ENCODE measurements at places on chromosomes 3 and 15. TPM values are rescaled to one million over a fixed set of nuclear protein-coding genes. Genes with fewer than 3 reads are reported as not detected.

- DNase-seq = no peak
Measured at GRCh38 chr3:132953683-132954082, 84.5 kb upstream of the TMEM108 start.

- DNase-seq = no peak
Measured at GRCh38 chr3:149151843-149152242, 22.4 kb downstream of the HPS3 start.

DNA sequence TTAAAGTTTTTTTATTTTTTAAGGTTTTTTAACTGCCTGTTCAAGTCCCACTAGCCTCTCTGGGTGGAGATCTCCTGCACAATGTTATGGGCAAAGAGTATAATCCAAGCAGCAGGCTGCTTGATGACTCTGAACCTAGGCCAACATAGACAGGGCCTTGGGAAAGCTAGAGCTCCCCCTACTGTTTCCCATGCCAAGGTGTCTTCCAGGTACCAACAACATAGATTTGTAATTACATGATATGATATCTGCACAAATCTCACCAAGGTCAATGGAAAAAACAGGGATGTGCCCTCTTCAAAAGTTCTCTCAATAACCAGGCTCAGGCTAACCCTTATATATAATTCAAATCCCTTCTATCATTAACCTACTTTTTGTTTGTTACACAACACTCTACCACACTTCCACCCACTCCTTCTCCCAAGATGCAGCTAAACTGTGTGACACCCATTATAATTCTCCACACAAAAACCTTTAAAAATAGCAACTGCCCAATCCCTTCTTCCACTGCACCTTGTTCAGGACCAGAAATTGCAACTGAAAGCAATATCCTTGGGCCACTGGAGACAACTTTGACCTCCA, 43.8 kb downstream of the RBM15B start:
- no peak for DNase-seq

GRCh38 chr3:192563417-192563816, 163.9 kb downstream of the FGF12 start:
- DNase-seq = no peak

GRCh38 chr15:95401587-95401986, 928.9 kb upstream of the NR2F2 start:
- DNase-seq = no peak

DNA sequence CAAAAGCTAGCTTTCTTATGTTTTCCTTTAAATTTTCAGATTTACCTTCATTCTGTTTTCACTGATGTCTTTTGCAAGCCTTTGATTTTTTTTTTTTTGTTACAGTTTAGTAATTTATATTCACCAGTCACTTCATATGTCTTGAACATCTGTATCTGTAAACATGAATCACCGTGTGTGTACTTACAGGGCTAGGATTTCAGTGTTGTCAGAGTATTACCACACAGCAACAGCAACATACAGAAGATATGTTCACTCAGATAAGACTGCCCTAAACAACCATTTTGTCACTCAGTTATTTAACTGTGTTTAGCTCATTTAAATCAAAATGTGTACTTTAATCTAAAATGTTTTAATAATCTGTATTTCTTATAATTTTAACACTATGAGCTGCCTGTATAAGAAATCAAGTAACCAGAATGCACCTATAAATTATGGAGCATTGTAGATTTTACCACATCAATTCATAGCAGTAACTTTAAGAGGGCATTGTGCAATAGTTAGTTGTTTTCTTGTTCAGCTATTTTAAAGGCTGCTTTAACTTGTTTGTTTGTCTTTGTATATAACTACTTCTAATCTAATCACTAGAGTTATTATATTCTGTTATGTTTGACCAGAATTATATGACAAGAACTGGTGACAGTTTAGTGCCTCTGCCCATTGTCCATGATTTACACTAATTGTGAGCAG, 50.4 kb downstream of the GHSR start:
- DNase-seq = no peak

GRCh38 chr3:159852821-159853505, 135.7 kb upstream of the IL12A start:
- DNase-seq = no peak

DNA sequence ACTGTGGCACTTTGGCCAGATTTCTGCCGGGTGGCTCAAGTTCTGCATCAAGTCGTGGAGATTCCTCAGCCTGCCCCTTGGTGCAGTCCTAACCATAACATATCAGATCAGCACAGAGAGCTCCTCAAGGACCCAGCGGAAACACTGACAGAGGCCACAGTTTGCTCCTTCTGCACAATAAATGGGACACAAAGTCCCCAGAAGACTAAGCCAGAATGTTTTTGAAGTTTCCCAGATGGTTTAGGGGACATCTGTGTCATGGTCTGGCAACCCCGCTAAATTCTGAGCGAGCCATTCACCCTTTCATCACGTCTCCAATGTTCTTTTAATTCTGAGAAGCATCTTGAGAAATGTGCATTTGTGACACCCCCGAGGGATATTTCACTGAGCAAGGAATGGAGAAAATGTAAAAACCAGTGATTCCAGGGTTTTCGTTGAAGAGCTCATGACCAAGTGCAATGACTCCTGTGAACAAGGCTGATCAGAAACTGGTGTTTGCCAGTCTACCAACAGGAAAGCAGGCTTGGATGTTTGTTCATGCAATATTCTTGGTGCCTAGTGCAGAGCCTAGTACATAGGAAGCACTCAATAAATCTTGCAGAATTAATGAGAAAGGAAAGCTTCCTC, 64.8 kb upstream of the LMCD1 start:
- DNase-seq = no peak

DNA sequence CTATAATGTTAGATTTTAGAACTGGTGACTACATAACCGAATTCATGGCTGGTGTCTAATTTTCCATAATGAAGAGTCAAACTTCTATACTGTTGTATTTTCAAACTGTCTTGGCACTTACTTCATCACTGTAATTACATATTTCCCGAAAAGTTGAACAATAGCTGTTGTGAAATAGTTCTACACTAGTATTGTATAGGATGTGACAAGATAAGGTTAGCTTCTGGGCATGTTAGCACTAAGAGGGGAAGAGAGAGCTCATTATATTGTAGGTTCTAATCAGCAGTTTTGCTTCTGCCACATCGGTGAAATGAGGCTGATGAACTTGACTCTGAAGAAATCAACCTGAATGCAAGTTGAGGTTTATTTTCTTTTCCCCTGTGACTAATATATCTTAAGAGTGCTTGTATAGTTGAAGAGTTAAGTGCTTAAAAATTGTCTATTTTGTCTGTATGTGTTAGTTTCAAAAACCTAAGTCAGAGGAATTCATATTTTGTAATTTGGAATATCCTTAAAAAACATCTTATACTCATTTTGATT, 8.9 kb downstream of the GYG1 start:
- no peak for DNase-seq

DNA sequence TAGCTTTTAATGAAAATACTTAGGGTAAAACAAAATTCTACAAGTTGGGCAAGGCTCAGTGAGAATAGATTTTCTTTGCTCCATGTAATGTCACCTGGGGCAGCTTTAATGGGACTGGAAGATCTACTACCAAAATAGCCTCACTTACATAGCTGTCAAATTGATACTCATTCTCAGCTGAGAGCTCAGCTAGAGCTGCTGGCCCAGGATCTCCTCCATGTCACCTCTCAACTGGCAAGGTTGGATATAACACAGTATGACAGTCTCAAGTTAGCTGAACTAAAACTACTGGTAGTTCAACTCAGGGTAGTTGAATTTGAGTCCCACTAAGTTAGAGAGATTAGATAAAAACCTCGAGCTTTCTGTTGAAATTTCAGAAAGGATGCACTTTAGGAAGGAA, 218.5 kb upstream of the PLSCR5 start:
- DNase-seq = no peak

- no peak for DNase-seq
Measured at GRCh38 chr3:165197481-165197800, 1.3 kb upstream of the SLITRK3 start.

The SPINT1 gene
- 2.7 TPM for total RNA-seq

The LINGO1 gene
- 1.6 TPM for total RNA-seq

The KBTBD13 gene
- total RNA-seq = not detected

The TMEM108 gene
- 1.5 TPM for total RNA-seq

Data from mesenteric fat pad (tissue), 1 donor.